ENCODE measurements at places on chromosomes 11 and 22.

DNA sequence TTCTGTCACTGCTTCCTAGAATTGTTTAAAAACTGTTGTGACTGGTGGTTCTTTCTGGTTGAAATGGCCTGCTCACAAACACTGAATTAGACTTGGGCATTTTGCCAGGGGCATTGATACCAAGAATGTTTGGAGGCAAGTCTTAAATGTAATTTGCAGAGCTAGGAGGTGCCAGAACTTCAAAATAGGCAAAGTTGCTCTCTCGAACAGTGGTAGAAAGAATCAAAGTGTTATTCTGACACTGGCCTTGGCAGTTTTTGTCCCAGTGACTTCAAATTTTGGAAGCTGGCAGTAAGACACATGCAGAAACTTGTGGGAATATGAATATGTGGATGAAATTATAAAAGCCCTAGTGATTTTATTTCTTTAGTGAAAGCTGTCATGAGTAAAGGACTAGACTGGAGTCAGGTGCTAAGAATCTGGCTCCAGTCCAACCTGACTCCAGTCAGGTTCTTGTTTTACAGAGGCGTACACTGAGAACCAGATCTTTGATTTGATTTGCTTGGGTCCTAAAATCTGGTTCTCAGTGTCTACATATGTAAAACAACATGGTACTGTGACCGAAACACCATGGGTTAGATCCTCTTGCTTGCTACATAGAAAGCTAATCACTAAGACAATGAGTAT lies 20.9 kb downstream of the SVIP start:
- no peak for DNase-seq

- DNase-seq = no peak
Observed at GRCh38 chr22:39825661-39826102, 67.9 kb downstream of the ENTHD1 start.

DNA sequence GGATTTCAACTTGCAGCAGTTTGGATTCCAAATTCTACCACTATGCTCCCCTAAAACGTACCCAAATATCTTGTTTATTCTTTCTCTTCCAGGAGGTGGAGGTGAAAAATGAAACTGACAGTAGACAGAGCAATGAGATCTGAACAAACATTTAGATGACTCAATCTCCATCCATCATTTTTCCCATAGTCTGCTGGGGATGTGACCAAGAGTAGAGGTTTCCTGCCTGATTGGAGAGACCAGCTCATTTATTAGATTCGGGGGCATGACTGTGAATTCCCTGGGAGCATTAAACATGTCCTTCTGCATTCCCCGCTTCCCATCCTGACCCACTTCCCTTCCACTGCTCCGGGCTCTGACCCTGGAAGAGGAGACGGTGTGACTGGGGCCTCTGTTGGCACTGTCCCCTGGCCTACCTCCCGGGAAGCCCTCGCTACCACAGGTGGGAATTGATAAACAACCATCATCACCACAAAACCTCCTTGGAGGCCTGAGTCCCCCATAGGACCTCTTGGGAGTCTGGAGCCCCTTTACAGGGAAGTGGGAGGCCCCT lies 20.3 kb downstream of the DKK3 start:
- DNase-seq = no peak

DNA sequence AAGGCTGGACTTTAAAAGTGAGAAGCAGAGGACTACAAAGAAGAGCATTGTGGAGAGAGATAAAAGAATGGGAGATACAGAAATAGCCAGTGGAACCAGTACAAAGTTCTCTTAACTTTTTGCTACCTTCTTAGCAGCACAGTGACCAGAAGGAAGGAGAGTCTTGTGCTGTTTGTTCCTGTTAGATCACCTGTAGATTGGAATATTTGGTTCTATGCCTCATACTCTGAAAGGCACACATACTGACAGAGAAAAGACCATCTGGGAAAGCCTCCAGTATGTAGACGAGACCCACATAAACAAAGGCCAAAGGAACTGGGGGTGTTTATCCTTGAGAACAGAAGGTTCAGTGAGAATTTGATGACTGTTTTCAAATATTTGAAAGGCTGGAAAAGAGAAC lies 18.7 kb downstream of the RNF141 start:
- no peak for DNase-seq

GRCh38 chr22:50012211-50013181 lies at the start of gene IL17REL:
Gene IL17REL (minus strand): TSS chr22:50012765. CDS start chr22:50012646, 119 bp downstream.
- no peak for DNase-seq

DNA sequence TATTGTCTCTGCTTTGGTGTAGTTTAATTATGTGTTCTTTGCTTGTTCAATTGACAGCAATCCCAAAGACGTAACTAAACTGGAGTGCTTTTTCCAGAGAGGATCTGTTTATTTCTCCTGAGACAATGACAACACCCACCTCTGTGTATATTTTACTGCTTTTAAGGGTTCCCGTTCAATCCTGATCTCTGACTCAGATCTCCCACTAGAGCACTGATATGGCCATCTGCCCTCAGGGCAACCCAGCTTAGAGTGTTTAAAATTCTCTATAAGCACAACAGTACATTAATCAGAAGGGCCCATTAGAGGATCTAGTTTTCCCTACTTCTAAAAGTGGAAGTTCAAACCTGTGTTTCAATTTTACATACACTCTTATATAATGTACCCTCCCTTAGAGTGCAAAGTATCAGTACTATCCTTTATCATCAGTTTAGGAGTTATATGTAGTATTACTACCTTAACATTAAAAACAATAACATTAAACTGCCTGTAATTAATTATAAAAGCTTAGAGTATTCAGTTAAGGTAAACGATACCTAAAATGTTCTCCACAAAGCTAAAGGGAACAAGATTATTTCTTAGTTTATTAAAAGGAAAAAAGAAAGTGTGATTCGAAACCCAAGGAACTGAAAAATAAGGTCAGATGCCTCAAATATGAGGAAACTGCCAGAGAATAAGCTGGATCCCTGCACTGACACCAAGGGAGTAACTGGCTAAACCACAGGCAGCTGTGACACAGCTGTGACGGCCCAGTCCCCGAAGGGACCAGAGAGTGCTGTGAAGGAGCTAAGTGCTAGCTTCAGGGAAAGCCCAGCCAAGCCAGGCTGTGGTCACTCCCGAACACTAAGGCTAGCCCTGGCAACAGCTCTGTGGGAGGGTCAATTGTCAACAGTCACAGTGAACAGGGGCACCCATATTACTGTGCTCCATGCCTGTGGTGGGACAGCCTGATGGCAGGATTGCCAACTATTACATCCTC lies 15.2 kb downstream of the UFD1 start:
- DNase-seq = no peak

- no peak for DNase-seq
Observed at GRCh38 chr22:33044112-33044511, 14.1 kb downstream of the SYN3 start.

GRCh38 chr22:25896098-25896497 lies 154.1 kb downstream of the MYO18B start:
- DNase-seq = no peak

DNA sequence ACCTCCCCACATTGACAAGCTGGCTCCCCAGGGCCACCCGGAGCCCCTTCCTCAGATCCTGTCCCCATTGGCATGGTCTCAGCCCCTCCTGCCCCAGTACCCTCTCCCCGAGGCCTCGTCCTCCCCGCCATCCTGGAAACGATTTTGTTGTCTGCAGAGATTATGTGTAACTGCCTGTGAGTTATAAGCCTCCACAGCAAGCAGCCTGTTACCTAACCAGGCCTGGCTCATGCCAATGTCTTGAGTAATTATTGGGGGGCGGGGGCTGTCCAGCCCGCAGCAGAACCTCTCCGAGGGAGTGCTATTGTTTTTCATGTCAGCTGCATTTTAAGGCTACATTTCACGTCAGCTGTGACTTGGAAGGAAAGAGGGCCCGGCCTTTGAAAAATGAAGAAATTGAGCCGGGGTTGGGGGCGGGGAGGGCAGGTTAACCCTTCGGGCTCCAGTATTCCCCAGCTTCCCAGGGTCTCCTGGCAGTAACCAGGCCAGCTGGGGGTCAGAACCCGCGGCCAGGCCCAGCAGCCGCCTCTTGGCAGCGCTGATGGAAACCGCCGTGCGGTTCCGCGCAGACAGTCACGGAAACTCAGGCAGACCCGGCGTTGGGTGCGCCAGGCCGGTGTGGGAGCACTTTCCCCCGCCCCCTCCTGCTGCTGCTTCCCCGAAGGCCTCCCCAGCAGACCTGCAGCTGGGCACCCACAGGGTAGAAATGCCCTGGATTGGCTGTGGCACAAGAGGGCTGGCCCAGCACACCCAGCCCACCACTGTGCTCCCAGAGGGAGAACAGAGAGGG lies 59.5 kb downstream of the CDKN1C start:
- peak; percentile 70 for DNase-seq

GRCh38 chr11:116536416-116536815 lies 236.4 kb downstream of the BUD13 start:
- no peak for DNase-seq

DNA sequence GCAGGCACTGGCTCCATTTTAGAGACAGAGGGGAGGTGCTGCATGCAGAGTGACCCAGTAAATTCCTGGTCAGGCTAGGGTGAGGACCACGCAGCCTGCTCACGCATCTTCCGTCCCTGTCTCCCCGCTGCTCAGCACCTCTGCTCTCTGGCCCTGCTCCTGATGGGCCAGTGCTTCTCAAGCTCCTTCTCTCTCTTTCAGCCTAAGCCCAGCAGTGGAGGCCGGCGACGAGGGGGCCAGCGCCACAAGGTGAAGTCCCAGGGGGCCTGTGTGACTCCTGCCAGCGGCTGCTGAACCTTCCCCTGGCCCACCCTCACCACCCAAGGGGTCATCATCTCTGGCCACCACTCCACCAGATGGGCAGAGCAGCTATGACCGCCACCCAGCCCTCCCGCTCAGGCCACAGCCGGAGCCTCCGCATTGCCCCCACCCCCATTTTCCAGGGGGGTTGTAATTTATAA lies 24.7 kb downstream of the GTPBP1 start:
- DNase-seq = no peak

- no peak for DNase-seq
Observed at GRCh38 chr11:16805938-16806337, 67.5 kb downstream of the C11orf58 start.

DNA sequence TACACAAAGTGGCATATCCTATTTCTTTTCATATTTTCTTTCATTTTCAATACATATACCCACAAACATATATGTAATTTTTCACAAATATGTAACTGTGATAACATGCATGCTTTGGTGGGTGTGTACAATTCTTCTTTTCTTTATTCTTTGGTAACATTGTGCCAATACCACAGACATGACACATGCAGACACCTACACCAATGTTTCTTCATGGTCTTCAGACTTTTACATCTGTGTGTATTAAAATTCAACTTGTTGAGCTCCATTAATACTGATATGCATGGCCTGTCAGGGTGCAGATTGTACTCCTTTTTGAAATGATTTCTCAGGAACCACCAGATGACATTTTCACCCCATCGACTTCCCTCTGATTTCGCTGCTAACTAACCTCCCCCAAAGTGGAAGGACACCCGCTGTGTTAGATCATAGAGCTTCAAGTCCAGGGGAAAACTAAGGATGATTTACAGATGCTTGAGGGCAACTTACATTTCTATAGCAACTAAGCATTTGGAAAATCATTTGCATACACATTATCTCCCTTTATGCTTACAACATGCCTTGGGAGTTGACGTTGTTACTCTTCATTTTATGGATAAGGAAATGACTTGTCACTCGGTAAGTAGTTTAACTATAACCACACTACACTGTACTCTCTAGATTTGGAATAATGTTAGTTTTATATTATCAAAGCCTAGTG lies 10.5 kb upstream of the PANX3 start:
- DNase-seq = no peak

GRCh38 chr11:61908730-61909316 lies 8.5 kb downstream of the RAB3IL1 start:
- DNase-seq = no peak

All from omental fat pad (tissue), 4 donors.